ENCODE measurements at places on chromosomes 4 and X. TPM values are rescaled to one million over a fixed set of nuclear protein-coding genes. Genes with fewer than 3 reads are reported as not detected.

Gene CXorf65
- total RNA-seq: not detected

Gene LEF1
- 0.54 TPM for total RNA-seq

DNA sequence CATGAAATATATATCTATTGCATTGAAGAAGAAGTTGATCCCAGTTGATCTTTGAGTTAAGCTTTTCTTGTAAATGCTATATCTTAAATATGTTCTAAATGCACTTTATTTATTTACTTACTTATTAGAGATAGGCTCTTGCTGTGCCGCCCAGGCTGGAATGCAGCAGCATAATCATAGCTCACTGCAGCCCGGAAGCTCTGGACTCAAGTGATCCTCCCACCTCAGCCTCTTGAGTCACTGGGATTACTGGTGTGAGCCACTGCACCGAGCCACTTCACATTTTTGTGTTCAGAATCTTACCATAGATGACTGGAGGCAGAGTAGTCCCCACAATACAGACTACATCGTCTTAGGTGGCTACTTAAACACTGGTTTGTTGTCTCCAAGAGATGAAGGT is 324.3 kb upstream of the SLIT2 start:
- DNase-seq: no peak

Gene SAGE1
- total RNA-seq: not detected

Gene GAGE13
- total RNA-seq: not detected

Gene MGARP
- total RNA-seq: 2.3 TPM

- DNase-seq: no peak
Observed at GRCh38 chrX:20267931-20268701, 1.4 kb upstream of the RPS6KA3 start.

Gene CXCL6
- total RNA-seq: 0.33 TPM

DNA sequence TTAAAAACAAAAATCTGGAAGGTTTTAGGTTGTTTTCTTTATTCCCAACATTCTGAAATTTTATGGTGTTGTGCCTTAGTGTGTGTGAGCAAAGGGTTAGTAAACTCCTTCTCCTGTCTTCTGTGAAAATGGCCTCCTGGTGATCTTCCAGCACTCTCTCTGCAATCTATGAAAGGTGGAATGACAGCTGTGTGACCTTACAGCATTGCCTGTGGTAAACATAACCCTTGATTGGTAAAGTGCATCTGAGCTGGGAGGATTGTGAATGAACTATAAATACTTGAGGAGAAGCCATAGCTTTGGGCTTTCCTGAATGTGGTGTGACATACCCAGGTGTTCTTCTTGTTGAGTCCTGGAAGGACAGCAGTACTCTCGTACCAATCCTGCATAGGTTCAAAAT is 10.0 kb downstream of the ART3 start:
- DNase-seq: no peak

GRCh38 chr4:128782076-128782715 is 27.3 kb upstream of the JADE1 start:
- no peak for DNase-seq

DNA sequence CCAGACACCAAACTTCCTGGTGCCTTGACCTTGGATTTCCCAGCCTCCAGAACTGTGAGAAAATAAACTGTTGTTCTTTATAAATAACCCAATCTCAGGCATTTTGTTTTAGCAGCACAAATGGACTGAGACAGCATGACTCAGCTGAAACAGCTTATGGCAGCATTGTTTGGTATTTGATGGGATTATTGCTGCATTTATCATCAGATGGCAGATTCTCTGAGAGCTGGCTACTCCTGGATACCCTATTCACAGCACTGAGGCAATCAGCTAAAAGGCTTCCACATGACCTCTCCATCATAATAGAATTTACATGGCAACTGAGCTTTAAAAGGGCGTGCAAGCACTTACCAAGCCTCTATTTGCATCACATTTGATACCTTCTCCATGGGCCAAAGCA is 623.1 kb upstream of the CPEB2 start:
- no peak for DNase-seq

Gene DMP1
- not detected for total RNA-seq

DNA sequence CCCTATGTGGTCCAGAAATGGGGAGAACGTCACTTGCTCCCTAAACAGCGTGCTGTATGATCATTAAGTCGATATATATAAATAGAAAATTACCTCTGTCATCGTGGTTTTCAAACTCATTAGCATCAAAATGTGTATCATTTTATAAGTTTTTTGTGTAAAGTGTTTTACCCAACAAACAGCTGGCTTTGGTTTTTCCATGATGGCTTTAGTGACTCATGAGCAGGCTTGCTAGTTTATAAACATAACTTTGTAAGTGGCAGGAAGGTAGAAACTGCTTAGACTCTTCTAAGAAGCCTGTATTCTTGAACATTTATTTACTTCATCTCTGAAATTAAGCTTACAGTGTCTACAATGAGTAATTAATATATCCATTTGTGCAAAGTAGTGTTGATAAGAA is 108.4 kb upstream of the DIPK2B start:
- DNase-seq: no peak

DNA sequence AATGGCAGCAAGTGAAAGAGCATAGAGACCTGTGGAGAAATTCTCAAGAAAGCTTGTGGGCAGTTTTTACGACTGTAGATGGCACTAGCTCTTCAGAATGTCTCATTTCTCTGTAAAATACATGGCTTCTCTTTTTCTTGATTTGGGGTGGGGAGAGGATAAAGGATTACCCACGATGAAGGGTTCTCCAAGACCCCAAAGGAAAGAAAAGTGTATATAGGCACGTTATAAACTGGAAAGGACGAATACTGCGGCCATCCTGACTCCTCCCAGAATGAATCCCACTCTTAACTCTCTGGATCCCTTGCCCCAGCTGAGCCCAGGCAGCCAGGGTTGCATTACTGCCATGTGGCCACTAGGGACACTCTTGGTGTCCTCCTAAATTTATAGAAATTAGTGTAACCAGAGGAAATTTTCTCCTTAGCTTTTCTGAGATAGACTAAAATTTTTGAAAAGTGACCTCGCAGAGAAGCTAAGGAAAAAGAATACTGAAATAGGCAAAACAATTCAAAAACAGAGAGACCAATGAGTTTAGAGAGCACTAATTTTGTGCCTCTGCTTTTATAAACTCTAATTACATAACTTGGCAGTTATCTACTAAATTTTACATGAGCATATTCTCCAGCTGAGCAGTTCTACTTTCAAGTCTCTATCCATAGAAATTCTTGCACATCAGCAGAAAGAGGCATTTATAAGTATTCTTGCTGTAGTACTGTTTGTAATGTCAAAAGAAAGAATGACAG is 37.8 kb upstream of the PCDH19 start:
- peak; percentile 22 for DNase-seq

DNA sequence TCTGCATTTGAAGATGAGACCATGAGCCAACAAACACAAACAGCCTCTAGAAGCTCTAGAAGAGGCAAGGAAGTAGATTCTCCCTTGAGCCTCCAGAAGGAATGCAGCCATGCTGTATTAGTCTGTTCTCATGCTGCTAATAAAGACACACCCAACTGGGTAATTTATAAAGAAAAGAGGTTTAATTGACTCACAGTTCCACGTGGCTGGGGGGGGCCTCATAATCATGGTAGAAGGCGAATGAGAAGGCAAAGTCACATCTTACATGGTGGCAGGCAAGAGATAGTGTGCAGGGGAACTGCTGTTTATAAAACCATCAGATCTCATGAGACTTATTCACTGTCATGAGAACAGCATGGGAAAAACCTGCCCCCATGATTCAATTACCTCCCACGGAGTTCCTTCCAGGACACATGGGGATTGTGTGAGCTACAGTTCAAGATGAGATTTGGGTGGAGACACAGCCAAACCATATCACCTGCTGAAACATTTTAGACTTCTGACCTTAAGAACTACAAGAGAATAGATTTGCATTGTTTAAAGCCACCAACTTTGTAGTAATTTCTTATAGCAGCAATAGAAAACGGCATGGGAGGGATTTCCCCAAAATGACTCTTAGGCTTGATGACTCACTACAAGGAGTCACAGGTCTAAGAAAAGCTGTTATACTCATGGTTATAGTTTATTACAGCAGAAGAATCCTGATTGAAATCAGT is 284.4 kb upstream of the SFRP2 start:
- DNase-seq: no peak

DNA sequence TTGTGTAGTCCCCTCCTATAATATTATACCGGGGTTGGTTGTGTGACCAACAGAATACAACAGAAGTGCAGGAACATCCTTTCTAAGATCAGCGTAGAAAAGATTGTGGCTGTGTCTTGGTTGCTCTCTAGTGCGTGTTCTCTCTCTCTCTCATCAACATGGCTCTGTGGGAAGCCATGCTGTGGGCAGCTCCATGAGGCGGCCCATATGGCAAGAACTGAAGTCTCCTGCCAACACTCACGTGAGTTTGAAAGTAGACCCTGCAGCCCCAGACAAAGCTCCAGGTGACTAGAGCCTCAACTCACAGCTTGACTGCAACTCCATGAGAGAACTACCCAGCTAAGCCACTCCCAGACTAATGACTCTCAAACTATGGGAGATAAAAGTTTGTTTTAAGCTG is 118.7 kb downstream of the TSPAN5 start:
- DNase-seq: no peak

- DNase-seq: no peak
Observed at GRCh38 chrX:137342969-137343368, 223.0 kb upstream of the ZIC3 start.

- no peak for DNase-seq
Observed at GRCh38 chrX:77076896-77077295, 370.3 kb upstream of the FGF16 start.

DNA sequence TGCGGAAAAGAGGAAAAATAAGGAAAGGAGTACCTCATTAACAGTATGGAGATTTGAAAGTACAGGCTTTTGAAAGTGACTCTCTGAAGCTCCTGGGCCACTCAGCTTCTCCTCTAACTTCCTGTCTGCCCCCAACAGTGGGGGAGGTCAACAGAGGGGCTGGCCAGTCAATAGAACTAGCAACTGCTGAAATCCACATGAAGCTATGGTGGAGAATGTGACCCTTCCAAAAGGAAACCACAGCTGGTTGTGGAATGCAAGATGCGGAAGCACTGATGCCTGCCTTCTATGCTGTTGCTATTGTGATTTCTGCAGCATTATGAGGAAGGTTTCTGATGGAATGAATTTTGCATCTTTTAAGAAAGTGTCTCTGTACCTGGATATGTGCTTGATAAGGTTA is 2.4 kb downstream of the CORIN start:
- DNase-seq: no peak

GRCh38 chr4:56705334-56705733 is 24.2 kb upstream of the HOPX start:
- DNase-seq: no peak

GRCh38 chrX:119240356-119240755 is 4.3 kb downstream of the PGRMC1 start:
- DNase-seq: no peak

Gene PRRG1
- 8.6 TPM for total RNA-seq

GRCh38 chrX:112851806-112852205 is 11.2 kb upstream of the AMOT start:
- DNase-seq: no peak

- DNase-seq: no peak
Observed at GRCh38 chr4:107751670-107752069, 31.6 kb upstream of the PAPSS1 start.

GRCh38 chr4:140807491-140808252 is 51.5 kb upstream of the TBC1D9 start:
- DNase-seq: no peak

GRCh38 chrX:135170468-135170867 is 730 bp downstream of the CT55 start:
- DNase-seq: no peak

GRCh38 chrX:50973199-50973598 is 62.7 kb downstream of the BMP15 start:
- DNase-seq: no peak

- peak; percentile 25 for DNase-seq
Observed at GRCh38 chr4:161555689-161556660, 607.8 kb downstream of the FSTL5 start.

DNA sequence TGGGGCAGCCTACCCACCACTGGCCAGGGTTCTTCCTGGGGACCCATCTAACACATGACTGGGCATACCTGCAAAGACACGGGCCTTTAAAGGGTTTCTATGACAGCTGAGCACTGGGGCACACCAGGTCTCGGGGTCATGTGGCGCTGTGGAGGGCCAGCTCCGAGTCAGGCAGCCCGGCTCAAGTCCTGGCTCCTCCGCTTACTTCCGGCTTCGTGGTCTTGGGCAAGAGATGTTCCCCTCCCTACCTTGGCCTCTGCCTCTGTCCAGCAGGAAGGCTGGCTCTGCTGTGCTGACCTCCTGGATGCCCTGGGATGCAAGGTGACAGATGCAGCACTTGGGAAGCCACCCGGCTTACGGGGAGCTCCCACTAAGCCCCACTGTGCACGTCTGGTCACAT is 37.6 kb downstream of the HTRA3 start:
- no peak for DNase-seq

Gene LRCH2
- total RNA-seq: 0.13 TPM

Gene CACNA1F
- total RNA-seq: not detected

Gene GEMIN8
- total RNA-seq: 11.2 TPM

Gene FAM47E
- 0.72 TPM for total RNA-seq

Gene CYTL1
- total RNA-seq: not detected

- no peak for DNase-seq
Observed at GRCh38 chr4:6200011-6200921, at the start of gene JAKMIP1. Gene JAKMIP1, minus strand, starts transcription at chr4:6200549. Its CDS starts 87,699 bp downstream, at chr4:6112850.

DNA sequence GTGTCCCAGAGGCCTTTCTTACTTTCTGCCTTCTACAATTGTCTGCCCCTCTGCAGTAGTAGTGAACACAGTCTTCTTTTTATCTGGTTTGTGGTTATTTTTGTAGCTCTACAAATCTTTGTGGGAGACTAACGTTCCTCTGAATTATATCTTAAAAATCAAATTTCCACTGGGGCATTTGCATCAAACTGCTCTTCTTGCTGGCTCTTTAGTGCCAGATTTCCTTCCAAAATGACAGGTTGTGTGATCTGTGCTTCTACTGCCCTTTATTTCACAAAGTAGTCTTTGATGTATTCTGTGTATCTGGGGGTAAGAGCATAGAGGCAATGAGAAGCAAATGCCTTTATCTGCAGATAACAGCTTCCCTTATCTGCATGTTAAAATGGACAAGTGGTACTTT is 34.5 kb downstream of the TSPAN7 start:
- DNase-seq: no peak

GRCh38 chrX:44152852-44153251 is 179.7 kb upstream of the NDP start:
- DNase-seq: no peak

DNA sequence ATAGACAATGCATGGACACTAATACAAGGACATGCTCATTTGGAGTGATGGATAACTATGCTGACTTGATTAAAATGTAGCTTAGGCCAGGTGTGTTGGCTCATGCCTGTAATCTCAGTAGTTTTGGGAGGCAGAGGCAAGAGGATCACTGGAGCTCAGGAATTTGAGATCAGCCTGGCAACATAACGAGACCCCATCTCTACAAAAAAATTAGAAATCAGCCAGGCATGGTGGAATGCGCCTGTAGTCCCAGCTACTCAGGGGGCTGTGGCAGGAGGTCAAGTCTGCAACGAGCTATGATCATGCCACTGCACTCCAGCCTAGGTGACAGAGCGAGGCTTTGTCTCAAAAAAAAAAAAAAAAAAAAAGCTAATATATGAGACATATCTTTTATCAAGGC is 196.3 kb downstream of the FBXW7 start:
- no peak for DNase-seq

- no peak for DNase-seq
Observed at GRCh38 chrX:24768556-24768955, 74.8 kb downstream of the POLA1 start.

- no peak for DNase-seq
Observed at GRCh38 chr4:162959046-162959445, 207.6 kb downstream of the NAF1 start.

Gene TMEM31
- not detected for total RNA-seq

- DNase-seq: no peak
Observed at GRCh38 chr4:149870008-149870407, 54.4 kb upstream of the IQCM start.

Gene GPR143
- total RNA-seq: not detected

Gene FSTL5
- total RNA-seq: 0.67 TPM
